Putamen (tissue), 1 donor: ENCODE measurements at places on chromosomes 12 and 14.

DNA sequence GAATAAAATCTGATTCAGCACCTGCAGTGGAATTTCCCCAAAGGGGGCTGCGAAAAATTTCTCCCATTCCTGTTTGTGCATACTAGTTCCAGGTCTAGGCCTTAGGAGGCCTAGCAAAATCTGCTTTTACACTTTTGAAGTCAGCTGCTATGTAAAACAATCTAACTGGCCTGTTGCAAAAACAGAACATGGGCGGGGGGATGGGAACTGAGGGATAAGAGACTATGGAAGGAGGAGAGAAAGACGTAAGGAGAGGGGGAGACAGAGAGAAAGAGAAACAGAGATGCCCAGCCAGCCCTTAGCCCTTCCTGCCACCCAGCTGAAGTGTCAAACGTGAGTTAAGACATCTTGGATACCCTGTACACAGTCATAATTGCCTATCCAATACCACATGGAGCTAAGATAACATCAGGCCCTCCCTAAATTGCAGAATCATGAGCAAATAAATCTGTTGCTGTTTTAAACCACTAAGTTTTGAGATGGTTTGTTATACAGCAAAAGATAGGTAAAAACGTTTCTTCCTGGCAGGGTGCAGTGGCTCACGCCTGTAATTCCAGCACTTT is 45.6 kb downstream of the SPTLC2 start:
- DNase-seq = no peak

DNA sequence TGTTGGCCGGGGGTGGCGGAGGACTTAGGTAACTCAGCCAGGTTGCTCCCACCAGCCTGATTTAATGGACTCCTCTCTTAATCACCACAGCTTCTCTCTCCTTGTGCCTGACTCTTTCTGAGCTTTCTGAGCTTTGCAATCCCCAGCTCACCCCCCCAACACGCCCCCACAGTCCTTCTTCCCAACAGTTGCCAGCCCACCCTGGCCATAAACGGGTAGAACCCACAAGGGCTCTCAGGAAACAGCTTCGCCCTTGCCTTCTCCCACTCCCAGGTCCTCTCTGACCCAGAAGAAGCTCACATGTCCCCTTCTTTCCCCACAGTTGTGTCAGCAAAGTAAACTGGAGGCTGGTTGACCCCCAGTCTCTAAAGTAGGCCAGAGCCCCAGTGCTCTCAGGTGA is 32.9 kb downstream of the ZFP36L1 start:
- no peak for DNase-seq

DNA sequence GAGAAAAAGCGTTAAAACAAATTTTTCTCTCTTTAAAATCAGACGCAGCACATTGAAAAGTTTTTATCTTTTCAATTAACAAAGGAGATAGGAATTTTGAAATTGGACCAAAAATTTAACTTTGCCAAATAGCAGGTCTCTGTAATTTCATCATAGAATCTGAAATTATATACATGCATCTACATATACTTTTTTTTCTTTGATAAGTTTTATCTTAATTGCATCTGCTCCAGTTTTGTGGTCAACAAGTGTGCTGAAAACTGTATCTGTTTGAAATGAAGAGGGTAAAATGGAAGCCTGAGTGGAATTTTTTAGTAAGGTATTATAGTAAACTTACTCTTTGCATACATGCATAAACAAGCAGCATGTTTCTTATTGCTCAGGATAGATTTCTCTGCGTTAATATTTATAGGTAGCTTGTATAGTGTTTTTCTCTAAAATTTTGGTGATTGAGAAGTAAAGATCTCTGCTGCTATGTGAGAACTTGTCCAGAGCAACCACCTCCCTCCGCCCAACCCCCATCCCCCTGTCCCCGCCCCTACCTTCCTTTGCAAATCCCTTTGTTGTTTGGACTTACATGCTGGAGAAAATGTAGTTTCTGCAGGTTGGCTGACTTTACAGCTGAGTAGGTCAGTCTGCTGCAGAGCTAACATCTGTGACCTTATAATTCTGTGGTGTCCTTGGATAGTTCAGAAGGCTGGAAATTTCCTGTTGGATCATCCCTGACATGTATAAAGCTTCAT is 64.6 kb downstream of the VRK1 start:
- DNase-seq = no peak

GRCh38 chr12:30166006-30166795 is 382.5 kb upstream of the TMTC1 start:
- no peak for DNase-seq

DNA sequence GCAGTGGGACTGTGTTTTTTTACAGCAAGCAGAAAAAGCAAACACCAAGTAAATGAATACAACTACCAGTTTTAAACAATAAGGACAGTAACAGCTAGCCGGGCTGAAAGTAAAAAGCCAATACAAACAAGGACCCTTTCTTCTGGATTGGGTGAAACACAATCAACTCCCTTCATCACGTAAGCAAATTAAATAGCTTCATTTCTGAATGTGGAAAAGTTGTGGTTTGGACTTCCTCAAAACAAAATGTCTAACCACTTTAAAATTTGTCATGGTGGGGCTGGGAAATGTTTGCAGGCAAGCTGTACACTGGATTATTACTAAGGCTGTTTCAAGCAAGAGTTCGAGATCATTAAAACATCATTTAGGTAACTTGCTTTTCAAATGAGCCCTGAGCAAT is 47.4 kb downstream of the TCHP start:
- DNase-seq = no peak

GRCh38 chr14:72709916-72710611 is 183.8 kb downstream of the DPF3 start:
- no peak for DNase-seq

- DNase-seq = no peak
These were observed 42.6 kb upstream of the REP15 start for GRCh38 chr12:27653661-27654060.

- no peak for DNase-seq
These were observed 9.0 kb upstream of the EAPP start for GRCh38 chr14:34548472-34548981.

- no peak for DNase-seq
These were observed 689.6 kb upstream of the FOXG1 start for GRCh38 chr14:28077021-28077420.

DNA sequence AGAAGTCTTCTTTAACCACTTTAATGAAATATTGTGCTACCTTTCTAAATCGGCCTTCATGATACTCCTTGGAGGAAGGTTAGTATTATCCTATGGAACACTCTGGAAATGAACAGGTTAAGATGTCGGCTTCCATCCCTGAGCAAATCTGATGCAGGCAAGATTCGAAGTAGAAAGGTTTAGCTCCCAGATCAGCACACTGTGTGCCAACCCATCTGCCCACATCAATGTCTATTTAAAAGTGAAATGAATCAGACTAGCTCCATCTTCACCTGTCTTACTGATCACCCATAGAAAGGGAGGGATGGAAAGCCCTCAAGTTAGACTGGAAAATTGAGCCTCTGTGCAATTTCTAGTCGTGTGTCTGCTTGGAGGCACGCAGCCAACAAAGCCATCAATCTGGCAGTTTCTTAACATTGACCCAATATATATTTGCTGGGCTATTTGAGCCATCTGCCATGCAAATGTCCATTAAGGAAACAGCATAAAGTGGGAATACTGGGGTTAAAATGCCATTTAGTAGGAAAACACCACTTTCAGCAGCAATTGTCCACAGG is 506.1 kb downstream of the RMST start:
- peak; percentile 3 for DNase-seq

GRCh38 chr12:27094726-27095125 is 12.3 kb upstream of the C12orf71 start:
- DNase-seq = no peak

DNA sequence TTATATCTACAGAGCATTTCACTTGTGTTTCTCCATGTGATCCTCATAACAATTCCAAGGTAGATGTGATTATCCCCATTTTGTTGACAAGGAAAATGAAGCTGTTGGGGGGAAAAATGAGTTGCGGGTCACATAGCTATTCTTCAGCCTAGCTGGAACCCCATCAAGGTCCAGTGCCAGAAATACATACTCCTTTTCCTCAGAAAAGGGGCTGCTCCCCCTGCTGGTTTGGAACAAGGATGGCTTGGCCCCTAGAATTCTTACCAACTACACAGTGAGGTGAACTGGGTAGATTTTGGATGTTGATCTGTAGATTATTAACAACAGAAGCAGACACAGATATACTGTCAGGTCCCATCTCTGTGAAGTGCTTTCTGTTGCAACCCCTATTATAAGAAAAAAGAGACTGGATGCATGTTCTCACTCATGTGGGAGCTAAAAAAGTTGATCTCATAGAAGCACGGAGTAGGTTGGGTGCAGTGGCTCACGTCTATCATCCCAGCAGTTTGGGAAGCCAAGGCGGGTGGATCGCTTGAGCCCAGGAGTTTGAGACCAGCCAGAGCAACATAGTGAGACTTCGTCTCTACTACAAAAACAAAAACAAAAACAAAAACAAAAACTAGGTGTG is 8.9 kb downstream of the IKZF4 start:
- no peak for DNase-seq

GRCh38 chr12:131865180-131865875 is 29.1 kb upstream of the ULK1 start:
- no peak for DNase-seq

GRCh38 chr12:67943141-67943892 is 45.9 kb upstream of the IFNG-AS1 start:
- DNase-seq = peak; percentile 72

DNA sequence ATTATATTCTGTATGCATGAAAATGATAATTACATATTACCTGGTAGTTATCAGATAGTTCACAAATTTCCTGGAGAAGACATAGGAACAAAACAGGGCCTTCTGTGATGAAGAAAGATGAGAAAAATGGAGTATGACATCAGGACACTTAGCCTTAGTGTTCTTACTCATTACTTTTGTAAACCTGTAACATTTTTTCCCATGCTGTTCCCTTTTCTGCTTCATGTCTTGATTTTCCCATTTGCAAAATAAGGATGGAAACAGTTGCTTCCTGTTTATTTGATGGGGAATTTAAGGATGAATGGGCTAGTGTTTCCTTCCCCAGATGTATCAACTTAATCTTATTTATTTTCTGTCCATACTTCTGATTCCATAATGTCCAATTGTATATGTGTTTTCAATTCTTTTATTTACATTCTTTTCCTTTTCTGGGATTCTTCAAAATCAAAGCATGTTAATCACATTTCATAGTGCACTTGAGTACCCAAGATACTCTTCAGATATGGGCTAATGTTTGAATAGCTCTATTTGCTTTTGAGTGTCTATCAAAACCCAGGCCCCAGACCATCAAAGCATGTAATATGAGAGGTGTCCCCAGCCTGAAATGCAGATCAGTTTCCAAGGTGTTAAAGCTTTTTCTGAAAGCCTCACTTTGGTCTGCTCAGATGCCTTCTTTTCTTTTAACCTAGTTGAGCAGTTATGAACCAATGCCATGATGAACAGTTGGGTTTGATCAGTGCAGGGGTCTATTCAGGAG is 260.5 kb downstream of the RAD51B start:
- no peak for DNase-seq

GRCh38 chr12:94435511-94435927 is 24.1 kb downstream of the CEP83 start:
- peak; percentile 3 for DNase-seq

- DNase-seq = no peak
These were observed 15.5 kb upstream of the IRF2BPL start for GRCh38 chr14:77043984-77044485.

- DNase-seq = no peak
These were observed 92.6 kb downstream of the RPS29 start for GRCh38 chr14:49493557-49493956.

DNA sequence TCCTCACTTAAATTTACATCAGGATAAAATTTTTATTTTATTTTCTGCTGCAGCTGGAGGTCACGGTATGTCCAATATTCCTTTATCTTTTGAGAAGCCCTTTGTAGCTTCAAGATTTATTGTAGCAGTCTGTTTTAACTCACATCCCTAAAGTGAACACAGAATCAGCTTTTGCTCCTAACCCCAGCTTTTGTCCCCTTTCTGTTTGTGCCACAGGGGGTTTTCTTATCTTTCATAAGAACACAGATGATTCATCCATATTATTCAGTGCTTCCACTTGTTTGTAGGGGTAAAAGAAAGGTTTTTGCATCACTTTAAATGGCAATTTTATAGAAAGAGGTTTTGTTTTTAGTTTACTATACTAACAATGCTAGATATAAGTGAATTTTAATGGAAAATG is 21.8 kb upstream of the PIK3C2G start:
- no peak for DNase-seq

GRCh38 chr14:104388541-104389325 is 190.8 kb upstream of the C14orf180 start:
- no peak for DNase-seq

DNA sequence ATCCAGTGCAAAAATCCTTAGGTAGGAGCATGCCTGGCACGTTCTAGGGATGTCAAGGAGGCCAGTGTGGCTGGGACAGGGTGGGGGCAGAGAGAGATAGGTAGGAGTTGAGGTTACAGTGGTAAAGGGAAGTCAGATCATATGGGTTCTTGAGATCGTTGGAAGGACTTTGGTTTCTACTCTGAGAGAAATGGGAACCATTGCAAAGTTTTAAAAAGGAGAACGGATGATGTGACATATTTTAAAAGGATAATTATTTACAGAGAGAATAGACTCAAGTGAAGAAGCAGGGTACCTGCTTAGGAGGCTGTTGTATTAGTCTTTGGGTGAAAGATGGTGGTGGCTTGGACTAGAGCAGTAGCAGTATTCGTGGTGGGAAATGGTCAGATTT is 47.6 kb upstream of the ATP2B1 start:
- no peak for DNase-seq

DNA sequence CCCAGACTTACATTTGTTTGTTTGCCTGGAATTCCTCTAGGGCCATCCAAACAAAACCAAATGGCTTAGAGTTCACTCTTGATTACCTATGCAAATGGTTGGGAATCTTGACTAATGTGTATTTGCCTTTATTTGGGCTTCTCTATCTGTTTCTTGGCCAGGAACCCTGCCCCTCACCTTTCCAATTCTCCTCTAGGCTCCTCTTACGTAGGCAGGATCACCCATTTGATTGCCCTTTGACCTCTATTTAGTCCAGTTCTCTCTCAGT is 123.0 kb upstream of the DYRK2 start:
- no peak for DNase-seq

- no peak for DNase-seq
These were observed 117.6 kb downstream of the TRMT5 start for GRCh38 chr14:60863249-60863648.

DNA sequence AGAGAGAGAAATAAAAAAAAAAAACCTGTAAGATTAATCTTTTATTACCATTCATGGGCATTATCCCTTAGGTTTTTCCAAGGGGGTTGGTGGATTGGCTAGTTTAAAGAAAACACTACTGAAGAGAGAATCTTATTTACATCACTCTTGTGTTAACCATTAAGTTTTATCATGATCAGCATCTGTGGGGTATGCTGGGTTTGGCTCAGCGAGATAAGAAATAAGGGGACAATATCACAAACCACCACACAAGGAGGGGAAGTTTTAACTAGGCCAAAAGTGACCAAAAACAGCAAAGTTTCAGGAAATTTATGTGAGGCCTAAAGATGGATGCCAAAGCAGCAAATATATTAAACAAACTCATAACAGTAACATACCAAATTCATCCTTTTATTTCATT is 548.6 kb downstream of the SLC16A7 start:
- no peak for DNase-seq

- peak; percentile 84 for DNase-seq
These were observed 31.7 kb upstream of the TUBA1C start for GRCh38 chr12:49232940-49233841.

GRCh38 chr14:104887623-104888488 is 22.8 kb downstream of the CEP170B start:
- no peak for DNase-seq
